GDM1 (cell line): ENCODE measurements at places on chromosomes 1 and 21.
A peak's percentile ranks its signal among the peaks of the same experiment; 100 is the strongest.

DNA sequence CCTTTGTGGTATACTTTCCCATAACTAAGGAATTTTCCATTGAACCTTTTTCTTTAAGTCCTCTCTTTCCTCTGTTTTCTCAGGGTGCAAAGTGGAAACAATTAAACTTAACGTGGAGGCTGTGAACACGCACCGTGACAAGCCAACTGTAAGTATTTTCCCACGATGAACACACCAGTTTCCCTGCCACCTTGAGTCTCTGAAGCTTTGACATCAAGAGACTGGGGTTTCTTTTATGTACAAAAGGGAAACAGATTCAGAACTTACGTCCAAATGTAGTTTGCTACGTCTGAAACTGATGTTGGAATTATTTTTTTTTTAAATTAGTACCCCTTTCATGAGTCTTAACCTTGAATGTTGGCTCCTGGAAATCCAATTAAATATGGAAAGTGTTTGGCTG lies 17.2 kb upstream of the C4BPB start:
- no peak for DNase-seq

DNA sequence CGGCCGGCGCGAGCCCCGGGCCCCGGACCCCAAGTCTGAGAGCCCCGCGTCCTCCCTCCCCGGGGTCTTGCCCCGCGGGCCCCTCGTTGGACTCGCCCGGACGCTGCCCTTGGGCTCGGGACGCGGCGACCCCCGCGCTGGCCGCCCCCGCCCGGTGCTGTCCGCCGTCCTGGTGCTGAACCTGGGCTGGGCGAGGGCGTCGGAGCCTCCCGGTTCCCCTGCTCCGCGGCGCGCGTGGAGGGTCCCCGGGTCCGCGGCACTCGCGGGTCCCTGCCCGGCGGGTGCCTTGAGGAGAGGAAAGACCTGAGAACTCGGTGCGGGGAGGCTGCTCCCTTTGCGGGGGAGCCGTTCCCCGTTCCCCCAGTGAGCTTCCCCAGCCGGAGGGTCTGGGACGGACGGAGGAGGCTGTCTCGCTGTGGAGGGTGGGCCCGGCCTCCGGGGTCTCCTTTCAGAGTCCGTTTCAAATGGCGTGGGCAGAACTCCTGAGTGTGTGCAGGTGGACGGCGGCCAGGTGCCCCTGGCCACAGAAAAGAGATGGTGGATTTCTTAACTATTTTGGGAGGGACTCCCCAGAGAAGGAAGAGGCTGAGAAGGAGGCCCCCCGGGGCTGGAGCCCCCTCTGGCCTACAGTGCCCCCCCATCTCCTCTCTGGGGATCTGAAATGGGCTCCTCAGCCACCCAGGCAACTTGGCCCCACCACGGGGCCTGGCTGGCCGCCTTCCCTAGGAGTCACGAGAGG lies 595 bp downstream of the GABRD start:
- DNase-seq = no peak

DNA sequence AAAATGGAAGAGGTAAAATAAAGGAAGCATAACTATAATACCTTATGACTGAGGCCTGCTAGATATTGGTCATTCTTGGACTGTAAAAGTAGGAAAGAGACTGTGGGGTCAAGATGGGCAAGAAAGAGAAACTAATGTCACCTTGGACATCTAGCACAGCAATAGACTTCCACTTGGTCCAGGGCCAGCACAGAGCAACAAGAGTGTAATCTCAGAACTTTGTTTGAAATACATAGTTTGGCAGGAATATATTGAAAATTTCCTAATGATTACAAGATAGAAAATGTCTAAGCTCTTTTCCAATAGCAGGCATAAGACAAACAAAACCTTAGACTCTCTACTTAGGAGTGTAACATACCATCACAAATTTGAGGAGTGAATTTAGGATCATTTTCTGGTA lies 4.6 kb downstream of the LRRC8C start:
- DNase-seq = no peak

GRCh38 chr1:223748405-223748772 lies 36.0 kb downstream of the CAPN2 start:
- no peak for DNase-seq

- no peak for DNase-seq
Measured at GRCh38 chr1:198669771-198670170, 30.9 kb downstream of the PTPRC start.

DNA sequence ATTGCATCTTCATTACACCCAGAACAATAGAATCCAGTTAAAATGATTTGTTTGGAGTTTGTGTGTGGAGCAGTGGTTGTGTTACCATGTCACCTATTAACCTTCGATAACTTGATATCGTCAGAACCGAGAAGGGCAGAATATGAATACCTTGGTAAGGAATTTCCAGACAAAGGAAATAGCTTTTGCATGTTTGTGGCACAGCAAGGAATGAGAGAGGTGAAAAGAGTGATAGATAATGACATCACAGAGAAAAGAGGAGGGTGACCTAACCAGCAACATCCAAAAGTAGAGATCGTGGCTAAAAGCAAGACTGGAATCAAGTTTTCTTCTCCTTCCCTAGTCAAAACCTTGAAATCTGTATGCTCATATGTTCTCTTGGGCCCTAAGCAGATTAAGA lies 244.6 kb upstream of the NEGR1 start:
- DNase-seq = no peak

- DNase-seq = no peak
Measured at GRCh38 chr1:40914927-40915569, 52.9 kb upstream of the CITED4 start.

- DNase-seq = no peak
Measured at GRCh38 chr1:164673584-164674214, 114.7 kb downstream of the PBX1 start.

DNA sequence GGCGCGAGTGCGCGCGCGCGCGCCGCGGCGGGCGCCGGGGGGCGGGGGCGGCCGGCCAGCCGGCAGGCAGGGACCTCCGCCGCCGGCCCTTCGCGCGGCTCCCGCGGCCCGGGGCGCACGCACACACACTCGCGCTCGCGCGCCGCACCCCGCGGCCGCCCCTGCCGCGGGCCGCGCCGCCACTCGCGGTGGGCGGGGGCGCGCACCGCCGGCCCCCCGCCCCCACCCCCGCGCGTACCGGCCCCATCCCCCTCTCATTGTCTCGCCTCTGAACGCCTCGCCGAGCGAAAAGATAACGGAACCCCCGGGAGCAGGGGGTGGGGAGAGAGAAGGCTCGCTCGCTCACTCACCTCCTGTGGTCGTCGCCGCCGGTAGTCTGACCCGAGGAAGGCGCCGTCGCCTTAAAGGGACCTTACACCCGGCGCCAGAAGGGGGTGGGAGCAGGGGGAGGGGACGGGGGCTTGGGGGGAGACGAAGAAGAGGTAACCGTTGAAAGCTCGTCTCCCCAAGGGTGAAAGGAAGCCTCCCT lies 428 bp downstream of the POGZ start:
- DNase-seq = no peak

- no peak for DNase-seq
Measured at GRCh38 chr1:236888903-236889302, 93.8 kb downstream of the MTR start.

- no peak for DNase-seq
Measured at GRCh38 chr1:217881607-217882332, 250.6 kb downstream of the SPATA17 start.

GRCh38 chr1:147833231-147833860 lies 69.2 kb upstream of the GJA8 start:
- DNase-seq = no peak

GRCh38 chr21:33374450-33375096 lies 28.6 kb upstream of the IFNGR2 start:
- peak; percentile 38 for DNase-seq

DNA sequence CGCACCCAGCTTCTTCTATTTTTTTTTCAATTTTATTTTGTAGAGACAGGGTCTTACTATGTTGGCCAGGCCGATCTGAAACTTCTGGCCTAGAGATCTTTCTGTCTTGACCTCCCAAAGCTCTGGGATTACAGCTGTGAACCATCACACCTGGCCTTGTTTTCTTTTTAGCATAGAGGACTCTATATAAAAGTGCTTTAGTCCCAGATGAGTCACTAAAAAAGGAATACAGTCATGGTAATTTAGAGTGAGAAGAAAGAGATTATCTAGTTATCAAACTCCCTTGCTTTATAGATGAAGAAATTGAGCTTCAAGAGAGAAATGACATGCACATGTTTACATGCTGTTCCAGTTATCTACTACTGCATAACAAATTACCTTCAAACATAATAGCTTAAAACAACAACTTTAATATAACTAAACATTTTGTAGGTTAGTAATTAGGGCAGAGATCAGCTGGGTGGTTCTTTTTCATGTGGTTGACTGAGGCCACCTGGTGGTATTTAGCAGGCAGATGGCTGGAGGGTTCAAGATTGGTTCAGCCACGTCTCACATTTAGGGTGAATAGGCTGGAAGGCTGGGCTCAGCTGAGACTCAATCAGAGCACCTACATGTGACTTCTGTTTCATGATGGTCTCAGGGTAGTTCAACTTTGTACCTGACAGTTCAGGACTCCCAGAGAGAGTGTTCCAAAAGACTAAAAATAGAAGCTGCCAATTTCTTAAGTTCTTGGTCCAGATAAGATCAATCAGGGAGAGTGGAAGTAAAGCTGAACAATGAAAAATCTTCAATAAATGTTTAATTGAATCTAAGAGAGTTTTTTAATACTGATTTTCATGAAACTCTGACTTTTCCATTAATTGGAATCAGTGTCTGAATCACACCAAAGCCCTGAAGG lies 16.9 kb upstream of the MTF2 start:
- DNase-seq = peak; percentile 11

DNA sequence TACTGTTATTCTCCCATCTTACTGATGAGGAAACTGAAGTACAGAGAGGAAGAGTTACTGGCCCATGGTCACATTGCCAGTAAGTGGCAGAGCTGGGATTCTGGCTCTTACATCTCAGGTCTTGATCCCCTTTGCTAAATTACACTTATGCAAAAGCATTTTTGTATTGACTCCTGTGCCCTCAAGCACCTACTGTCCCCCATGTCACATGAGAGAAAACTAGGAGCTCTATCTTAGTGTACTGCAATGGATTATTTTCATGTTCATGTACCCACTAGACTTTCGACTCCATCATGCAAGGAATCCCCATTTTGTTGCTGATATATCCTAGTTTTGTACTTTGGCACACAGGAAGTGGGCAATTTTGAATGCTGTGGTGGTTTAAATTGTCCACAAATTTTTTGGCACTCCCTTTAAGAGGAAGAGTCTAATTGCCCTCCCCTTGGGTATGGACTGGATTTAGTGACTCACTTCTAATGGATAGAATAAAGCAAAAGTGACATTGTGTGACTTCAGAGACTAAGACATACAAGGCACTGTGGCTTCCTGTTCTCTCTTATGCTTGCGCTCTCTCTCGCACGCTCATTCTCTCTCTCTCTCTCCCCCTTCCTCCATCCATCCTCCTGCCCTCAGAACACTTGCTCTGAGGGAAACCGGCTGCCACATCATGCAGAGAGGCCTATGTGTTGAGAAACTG lies 43.5 kb upstream of the JAK1 start:
- DNase-seq = no peak

DNA sequence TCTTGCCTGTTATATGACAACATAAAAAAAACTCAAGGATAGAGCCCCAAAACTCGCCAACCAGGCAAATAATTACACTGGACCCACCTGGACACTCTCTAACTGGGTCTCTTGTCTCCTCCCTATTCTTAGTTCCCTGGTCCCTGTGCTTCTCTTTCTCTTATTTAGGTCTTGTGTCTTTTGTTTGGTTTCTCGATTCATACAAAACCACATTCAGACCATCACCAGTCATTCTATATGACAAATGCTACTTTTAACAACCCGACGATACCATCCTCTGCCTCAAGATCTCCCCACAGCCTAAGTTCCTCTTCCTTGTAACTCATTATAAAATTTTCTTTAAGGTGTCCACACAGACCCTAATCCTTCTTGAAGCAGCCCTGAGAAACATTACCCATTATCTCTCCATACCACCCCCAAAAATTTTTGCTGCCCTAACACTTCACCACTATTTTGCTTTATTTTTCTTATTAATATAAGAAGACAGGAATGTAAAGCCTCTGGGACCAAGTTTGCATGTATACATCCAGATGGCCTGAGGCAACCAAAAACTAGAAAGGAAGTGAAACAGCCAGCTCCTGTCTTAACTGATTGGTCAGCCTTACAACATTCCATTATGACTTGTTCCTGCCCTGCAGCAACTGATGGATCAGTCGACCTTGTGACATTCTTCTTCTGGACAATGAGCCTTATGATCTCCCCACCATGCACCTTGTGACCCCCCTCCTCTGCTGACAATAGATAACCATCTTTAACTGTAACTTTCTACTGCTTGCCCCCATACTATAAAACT lies 638.2 kb downstream of the AMY1C start:
- DNase-seq = no peak

DNA sequence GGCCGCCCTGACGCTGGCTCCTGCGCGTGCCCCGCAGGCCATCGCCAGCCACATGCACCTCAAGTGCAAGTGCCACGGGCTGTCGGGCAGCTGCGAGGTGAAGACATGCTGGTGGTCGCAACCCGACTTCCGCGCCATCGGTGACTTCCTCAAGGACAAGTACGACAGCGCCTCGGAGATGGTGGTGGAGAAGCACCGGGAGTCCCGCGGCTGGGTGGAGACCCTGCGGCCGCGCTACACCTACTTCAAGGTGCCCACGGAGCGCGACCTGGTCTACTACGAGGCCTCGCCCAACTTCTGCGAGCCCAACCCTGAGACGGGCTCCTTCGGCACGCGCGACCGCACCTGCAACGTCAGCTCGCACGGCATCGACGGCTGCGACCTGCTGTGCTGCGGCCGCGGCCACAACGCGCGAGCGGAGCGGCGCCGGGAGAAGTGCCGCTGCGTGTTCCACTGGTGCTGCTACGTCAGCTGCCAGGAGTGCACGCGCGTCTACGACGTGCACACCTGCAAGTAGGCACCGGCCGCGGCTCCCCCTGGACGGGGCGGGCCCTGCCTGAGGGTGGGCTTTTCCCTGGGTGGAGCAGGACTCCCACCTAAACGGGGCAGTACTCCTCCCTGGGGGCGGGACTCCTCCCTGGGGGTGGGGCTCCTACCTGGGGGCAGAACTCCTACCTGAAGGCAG lies 23.4 kb upstream of the ARF1 start:
- no peak for DNase-seq

- no peak for DNase-seq
Measured at GRCh38 chr1:5713101-5714010, 278.9 kb downstream of the NPHP4 start.

DNA sequence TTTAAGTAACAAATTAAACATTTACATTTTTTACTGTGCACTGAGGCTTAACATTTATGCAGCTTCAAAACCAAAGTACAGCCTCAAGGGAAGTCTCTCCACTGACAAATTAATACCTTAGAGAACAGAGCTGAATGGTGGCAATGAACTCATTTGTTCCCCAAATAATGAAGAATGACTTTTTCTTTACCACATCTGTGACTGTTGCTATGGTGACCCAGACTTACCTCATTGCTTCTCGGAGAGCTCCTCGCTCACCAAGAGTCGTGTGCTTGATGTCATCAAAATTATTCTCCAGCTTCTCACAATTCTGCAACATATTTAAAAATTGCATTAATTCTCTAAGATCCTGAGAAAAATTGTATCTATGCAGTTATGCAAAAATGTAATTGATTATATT lies 92.9 kb downstream of the DPYD start:
- no peak for DNase-seq
